Cortex of kidney (tissue), 1 donor: ENCODE measurements at places on chromosomes 11 and 22.

- no peak for DNase-seq
Observed at GRCh38 chr11:103619938-103620337, 416.5 kb upstream of the DDI1 start.

- DNase-seq, result no peak
Observed at GRCh38 chr11:120517390-120517761, 5.8 kb downstream of the GRIK4 start.

- DNase-seq, result no peak
Observed at GRCh38 chr22:28500006-28500405, 179.6 kb downstream of the TTC28 start.

GRCh38 chr22:44549701-44550100 lies 51.7 kb upstream of the RTL6 start:
- no peak for DNase-seq

DNA sequence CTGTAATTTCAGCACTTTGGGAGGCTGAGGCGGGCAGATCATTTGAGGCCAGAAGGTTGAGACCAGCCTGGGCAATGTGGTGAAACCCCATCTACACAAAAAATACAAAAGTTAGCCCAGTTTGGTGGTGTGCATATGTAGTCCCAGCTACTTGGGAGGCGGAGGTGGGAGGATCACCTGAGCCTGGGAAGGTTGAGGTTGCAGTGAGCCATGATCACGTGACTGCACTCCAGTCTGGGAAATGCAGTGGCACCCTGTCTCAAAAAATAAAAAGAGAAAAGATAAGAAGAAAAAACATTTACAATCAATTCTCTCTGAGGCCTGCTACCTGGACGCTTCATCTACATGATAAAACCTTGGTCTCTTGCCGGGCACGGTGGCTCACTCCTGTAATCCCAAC lies 7.2 kb upstream of the CBL start:
- DNase-seq, result no peak

GRCh38 chr11:122287401-122287800 lies 171.4 kb upstream of the BLID start:
- no peak for DNase-seq

- no peak for DNase-seq
Observed at GRCh38 chr11:128130052-128130451, 457.3 kb downstream of the ETS1 start.

DNA sequence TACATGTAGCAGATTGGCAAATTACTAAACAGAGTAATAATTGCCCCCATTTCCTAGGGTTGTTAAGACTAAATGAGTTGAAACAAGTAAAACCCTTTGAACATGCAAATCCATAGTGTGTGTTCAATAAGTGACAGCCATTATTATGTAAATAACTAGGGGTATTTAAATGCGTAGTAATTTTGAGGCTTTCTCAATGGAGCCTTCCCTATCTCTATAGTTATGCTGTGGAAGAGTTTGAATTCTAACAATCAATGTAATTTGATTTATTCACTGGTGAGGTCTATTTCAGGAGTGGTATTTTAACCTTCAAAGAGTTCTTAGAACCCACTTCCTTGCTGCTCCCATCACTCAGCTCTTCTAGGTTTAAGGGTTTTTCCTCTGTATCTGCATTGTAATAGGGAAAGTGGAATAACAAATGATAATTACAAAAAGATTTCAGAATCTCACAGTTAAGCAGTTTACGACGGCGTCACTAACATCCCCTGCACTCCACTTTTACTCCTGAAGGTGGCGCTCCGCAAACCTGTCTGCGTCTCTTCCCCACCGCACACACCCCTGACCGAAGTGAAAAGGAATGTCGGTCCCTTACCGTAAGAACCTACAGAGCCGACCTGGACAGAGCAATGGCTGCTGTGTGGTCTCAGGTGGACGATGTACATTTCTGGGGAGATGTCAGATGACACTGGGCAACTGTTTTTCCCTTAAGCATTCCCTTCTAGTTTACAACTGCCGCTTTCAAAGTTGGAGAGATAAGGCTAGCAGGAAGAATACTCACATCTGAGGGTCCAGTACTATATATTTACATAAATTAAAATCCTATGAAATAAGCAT lies 80.8 kb downstream of the ZC3H12C start:
- DNase-seq, result no peak

DNA sequence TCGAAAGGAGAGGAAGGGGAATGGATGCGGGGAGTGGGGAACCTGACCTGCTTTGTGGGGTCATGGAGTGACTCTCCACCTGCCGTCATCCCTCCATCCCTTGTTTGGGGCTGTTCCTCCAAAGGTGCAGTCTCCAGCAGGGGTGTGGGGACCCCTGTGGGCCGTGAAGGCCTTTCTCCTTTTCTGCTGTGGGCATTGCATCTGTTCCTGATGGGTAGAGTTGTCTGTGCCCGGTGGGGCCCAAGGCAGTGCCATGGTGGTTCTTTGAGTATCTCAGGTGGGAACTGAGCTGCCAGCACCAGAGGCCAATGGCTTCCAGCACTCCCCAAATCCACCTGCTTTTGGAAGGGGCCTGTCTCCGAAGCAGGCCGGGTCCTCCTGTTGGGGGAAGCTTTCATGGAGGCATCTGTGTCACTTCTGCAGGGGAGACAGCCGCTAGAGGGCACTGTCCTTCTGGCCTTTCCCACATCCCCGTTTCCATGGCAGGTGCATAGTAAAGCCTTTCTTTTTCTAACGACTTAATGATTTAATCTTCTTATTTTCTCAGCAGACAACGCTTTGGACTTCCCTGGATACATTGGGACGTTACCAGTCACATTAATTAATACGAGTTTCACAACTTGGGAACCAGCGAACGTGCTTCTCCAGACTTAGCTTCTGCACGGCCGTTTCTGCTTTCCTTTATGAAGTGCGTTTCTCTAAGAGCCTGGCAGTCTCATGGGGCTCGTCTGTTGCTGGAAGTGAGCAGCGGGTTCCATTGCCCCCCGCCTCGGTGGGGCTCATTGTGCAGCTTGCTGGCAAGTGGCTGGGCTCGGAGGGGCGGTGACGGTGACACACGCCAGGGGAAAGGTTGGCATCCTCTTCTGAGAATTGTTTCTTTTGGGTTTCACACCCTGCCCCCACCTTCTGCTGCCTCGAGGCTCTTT lies 57.1 kb downstream of the PARVB start:
- no peak for DNase-seq

GRCh38 chr11:5004424-5005274 lies 10.0 kb downstream of the OR51L1 start:
- no peak for DNase-seq

- no peak for DNase-seq
Observed at GRCh38 chr11:33830903-33831648, 56.8 kb upstream of the FBXO3 start.

- DNase-seq, result no peak
Observed at GRCh38 chr22:43848366-43849171, 13.7 kb downstream of the SULT4A1 start.

GRCh38 chr22:27801616-27802345 lies at the start of gene MN1:
Gene MN1, minus strand, starts transcription at chr22:27801756. Its CDS starts 1,213 bp downstream, at chr22:27800543.
- DNase-seq, result no peak

GRCh38 chr11:72741849-72742512 lies 10.2 kb downstream of the ARAP1 start:
- no peak for DNase-seq

DNA sequence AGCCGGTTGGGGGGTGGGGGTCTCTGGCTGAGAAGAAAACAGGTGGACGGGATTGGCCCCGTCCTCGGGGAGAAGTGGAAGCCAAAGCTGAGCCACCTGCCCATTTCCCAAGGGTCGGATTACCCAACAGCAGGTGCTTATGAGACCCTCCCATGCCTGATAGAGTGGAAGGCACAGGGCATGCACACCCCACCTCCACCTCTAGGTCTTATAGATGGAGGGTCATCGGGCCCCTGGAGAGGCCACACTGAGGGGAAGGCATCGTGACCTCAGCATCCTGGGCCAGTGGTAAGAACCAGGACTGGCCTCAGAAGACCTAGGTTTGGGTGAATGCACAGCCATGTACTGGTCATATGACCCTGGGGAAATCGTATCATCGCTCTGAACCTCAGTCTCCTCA lies 85.9 kb downstream of the BUD13 start:
- no peak for DNase-seq

DNA sequence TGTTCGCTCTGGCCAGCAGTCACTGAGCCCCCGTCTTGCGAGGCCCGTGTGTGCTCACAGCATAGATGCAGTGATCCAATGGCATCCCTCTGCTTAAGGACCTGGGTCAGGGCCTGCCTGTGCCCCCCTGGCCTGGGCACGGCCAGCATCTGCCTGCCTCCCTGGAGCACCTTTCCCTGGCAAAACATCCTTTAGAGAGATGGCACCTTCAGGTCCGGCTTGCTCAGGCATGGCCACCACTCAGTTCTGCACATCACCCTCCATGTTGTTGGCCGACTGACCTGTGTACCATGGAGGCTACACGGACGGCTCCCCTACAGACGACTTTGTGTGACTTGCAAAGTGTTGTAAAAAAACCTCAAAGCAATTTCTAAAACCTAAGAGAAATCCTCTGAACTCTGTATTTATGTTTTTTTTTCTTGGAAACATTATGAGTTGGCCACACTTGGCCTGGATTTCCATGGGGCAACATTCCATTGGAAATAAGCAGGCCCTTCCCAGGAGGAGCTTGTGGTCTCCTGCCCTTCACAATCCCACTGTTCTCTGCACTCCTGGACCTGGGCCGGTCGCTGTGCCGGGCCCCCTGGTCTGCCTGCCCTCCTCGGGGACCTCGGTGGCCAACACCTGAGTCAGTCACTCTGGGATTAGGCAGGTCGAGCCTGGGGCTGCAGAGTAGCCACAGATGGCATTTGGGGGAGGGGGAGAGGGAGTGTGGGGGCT lies 592.4 kb downstream of the TBC1D22A start:
- no peak for DNase-seq

DNA sequence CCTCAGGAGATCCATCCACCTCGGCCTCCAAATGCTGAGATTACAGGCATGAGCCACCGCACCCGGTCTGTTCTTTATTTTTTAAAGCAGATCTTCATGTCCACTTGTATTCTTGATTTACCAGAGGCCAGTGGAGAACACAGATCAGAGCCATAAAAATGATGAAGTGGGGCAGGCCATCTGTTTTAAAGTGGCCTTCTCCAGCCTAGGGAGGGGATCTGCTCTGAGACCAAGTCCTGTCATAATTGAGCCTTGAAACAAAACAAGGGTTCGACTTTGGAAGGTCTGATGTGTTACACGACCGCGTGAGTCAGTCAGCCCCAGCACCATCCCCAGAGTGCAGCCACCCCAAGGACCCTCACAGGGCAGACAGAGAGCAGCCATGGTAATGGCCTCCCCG lies 27.5 kb downstream of the ABCC8 start:
- no peak for DNase-seq

- DNase-seq, result no peak
Observed at GRCh38 chr11:71342951-71343827, 90.8 kb upstream of the SHANK2 start.

- DNase-seq, result no peak
Observed at GRCh38 chr11:36540998-36541397, 26.8 kb upstream of the RAG1 start.
